ENCODE measurements at places on chromosomes 7 and 10.

DNA sequence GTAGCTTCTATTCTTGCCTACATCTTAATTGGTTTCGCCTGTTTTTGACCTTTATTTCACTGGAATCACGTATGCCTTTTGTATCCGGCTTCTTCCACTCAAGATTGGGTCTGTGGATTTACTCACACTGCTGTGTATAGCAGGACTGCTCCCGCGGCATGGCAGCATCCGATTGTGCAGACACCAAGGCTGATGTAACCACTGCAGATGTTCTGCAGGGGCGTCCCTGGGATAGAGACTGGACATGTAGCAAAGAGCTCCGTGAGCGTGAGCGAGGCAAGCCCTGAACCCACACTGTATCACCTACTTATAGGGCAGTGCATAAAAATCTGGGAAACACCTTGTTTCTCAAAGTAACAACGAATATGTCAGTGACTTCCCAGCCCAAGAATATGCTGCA is 11.4 kb upstream of the IDI2 start:
- peak; percentile 34 for DNase-seq

- DNase-seq, result no peak
These were observed 124.3 kb downstream of the ADCY1 start for GRCh38 chr7:45698303-45699014.

DNA sequence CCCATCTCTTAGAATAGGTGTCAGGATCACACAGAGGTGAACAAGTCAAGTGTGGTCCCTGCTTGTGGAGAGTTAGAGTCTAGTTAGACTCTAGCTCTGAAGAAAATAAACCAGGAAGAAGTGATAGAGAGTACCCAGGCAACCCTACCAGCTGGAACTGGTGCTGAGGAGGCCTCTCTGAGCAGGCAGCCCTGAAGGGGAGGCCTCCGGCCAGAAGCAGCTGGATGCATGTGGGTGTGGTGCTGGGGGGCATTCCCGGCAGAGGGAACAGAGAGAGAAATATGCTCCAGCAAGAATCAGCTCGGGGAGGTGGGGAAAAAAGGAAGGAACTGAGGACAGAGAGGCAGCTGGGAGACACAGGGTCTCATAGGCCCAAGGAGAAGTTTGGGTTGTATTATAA is 68.6 kb downstream of the APBB1IP start:
- no peak for DNase-seq

GRCh38 chr10:31648966-31649365 is 279.7 kb downstream of the ARHGAP12 start:
- DNase-seq, result no peak

DNA sequence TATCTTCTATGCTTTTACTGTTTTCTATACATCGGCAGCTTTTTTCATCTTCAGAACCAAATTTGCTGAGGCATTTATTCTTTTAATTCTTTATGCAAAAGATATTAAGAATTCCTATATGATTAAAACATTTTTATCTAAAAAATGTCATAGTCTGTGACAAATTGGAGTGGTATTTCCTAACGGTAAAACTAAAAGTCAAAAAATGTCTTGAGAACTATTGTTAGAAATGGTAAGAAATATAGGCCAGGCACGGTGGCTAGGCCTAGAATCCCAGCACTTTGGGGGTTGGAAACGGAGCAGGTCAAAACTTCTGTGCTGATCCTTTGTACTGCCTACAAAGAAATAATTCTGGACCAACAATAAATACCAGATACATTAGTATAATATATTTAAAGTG is 57.7 kb upstream of the PRR15 start:
- DNase-seq, result no peak
